GM18507 (cell line): ENCODE measurements at places on chromosomes 13 and 19.
A peak's percentile ranks its signal among the peaks of the same experiment; 100 is the strongest.

DNA sequence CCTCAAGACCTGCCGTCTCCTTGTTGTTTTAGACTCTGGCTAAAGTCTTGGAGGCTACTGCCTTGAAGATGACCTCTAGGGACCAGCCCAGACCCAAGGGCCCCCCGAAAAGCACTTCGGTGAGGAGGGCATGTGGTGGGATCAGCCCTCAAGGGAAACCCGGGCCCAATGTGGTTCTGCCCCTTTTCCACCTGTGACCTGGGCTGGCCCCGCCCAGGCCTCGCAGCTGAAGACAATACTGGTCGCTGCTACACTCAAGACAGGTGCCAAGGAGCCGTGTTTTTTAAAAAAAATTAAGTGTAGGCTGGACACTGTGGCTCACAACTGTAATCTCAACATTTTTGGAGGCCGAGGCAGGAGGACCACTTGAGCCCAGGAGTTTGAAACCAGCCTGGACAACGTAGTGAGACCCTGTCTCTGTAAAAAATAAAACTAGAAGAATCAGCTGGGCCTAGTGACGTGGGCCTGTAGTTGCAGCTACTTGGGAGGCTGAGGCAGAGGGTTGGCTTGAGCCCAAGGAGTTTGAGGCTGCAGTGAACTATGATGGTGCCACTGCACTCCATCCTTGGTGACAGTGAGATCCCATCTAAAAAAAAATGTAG is 903 bp downstream of the TLE6 start:
- DNase-seq, result no peak

GRCh38 chr13:74203576-74203975 is 69.4 kb upstream of the KLF12 start:
- DNase-seq, result no peak

DNA sequence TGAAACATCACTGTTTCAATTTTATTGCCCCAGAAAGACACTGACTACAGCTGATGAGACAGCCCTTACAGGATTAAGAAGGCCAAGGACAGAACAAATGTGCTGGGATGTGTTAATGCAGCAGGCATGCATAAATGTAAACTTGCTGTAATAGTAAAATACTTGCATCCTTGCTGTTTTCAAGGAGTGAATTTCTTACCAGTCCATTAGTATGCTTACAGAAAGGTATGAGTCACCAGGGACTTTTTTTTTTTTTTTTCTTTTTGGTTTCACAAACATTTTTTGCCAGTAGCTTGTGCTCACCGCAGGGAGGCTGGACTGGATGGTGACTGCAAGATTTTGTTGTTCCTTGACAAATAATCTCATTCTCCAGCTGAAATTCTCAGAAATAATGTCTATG is 55.1 kb downstream of the GPR180 start:
- DNase-seq, result no peak

DNA sequence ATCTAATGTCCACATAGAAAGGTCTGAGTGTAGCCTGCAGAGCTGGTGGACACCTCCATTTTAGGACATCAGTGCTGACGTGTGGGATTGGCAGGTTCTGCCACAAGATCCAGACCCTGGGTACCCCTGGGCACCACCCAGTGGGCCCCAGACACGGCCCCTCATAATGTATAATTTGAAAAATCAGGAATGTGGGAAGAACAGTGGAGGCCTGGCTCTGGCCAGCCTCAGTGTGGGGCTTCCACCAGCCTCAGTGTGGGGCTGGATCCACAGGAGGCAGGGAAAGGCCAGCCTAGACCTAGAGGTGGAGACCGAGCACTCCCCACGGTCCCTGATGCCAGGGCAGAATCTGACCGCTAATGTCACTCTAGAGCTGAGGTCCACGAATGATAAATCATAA is 150.7 kb upstream of the SOX1 start:
- DNase-seq, result no peak

GRCh38 chr19:1411255-1412191 is 4.1 kb downstream of the DAZAP1 start:
- DNase-seq, result no peak

- no peak for DNase-seq
Measured at GRCh38 chr19:49497047-49497788, 984 bp downstream of the RPS11 start.

DNA sequence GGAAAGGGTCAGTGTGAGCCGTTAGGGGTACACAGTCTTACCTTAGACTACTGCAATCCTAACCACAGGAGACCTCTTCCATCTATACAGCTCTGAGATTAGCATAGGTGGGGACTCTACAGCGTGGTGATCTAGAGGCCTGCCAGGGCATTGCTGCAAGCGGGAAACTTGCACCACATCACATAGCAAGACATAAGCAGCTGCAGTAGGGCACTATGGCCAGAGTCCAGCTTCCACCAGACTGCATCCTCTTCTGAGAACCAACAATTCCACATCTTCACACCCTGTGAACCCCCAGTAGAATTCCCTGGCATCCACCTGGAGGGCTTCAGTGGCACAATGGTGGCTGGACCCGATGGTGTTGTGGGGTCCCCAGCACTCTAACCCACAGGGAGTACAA is 1564.3 kb upstream of the PRR20A start:
- no peak for DNase-seq

GRCh38 chr13:31625115-31625514 is 114.2 kb upstream of the RXFP2 start:
- DNase-seq, result no peak

DNA sequence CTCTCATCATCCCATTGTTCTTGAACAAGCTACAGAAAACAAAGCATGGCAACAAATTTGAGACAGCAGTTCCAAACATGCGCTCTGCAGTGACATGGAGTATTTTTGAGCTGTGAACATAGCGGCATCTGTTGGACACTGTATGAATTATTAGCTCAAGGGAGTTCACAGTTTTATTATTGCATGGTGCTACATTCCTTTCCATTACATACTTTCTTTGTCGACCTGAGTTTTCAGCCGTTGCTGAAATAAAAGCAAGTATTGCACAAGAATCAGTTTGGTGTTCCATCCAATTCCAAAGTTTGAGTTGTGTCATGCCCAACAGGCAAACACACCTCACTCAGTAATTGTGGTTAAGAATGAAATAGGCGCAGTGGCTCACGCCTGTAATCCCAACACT is 30.1 kb upstream of the METTL21C start:
- DNase-seq, result no peak

DNA sequence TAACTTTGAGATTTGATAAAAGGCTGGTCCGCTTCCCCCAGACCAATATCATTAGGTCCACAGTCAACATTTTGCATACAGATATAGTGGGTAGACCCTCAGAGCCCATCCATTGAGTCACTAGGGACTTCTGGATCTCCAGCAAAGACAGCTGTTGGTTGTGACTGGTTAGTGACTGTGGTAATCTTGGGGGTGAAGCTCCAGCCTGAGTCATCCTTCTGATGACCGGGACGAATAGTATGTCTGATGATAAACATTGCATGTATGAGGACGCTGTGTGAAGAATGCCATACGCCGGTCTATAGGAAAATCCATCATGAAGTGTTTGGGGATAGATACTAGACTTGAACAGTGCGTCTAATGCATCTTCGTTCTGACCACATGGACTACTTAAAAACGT is 307.0 kb downstream of the UQCRFS1 start:
- DNase-seq, result no peak

GRCh38 chr13:111559612-111560403 is 239.4 kb downstream of the TEX29 start:
- no peak for DNase-seq

DNA sequence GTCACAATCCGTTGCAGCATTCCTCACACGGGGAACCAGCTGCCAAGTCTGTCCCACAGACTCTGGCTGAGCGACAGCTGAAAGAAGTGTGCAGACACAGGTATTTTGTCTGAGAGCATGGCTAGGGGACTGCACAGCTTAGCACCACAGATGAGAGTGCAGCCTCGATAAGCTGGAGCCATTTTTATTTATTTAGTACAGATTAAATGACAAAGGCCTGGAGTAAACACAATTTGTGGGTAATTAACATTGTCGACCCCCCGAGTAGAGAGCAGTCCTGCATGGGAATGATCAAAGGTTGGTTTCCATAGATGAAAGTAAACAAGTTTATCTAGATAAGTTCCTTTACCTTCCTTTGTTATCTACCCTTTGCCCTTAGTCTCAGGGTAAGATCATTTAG is 836.2 kb downstream of the DACH1 start:
- no peak for DNase-seq

- DNase-seq, result no peak
Measured at GRCh38 chr19:4087787-4088679, 21.3 kb upstream of the ZBTB7A start.

- DNase-seq, result no peak
Measured at GRCh38 chr19:7575434-7576040, 20.1 kb upstream of the CAMSAP3 start.

GRCh38 chr19:3665681-3666544 is 34.4 kb downstream of the PIP5K1C start:
- peak; percentile 77 for DNase-seq

DNA sequence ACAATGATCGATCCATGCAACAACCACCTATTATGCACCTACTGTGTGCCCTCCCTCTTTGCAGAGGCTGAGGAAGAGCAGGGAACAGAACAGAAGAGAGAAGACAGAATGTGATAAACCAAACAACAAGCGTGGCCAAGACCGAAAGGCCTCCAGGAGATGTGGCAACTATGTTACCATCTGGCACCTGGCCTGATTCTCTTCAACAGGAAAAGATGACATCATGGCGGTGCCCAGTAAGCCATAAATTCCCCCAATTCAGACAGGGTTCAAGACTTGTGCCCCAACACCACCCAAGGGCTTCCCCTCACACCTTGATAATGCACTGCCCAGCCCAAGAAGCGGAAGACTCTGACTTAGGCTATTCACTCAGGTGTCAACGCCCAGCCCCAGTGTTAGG is 44.3 kb downstream of the SLC7A1 start:
- DNase-seq, result no peak

DNA sequence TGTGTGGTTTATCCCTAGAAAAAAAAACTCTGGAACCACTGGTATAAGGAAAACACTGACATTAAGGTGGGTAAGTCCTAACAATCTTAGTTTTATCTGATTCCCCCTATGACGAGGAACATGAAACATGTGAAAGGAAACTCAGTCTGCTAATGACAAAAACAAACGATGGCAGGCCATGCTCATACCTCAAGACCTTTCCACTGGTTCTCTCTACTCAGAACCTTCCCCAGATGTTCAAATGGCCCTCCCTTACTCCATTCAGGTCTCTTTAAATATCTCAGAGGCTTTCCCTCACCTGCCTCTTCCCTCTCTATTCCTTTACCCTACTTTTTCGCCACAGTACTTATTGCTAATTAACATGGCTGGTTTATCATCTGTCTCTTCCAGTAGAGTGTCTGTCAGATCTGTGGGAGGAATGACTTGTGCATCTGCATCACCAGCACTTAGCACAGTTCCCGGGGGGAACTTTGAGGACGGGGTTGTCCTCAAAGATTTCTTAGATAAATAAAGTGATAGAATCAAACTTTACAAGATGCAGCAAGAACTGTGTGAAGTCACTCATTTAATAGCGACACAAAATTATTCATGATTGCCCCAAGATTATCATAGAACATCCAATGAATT is 1.5 kb downstream of the TUBGCP3 start:
- DNase-seq, result no peak

GRCh38 chr13:30125422-30126073 is 181.8 kb downstream of the KATNAL1 start:
- no peak for DNase-seq

DNA sequence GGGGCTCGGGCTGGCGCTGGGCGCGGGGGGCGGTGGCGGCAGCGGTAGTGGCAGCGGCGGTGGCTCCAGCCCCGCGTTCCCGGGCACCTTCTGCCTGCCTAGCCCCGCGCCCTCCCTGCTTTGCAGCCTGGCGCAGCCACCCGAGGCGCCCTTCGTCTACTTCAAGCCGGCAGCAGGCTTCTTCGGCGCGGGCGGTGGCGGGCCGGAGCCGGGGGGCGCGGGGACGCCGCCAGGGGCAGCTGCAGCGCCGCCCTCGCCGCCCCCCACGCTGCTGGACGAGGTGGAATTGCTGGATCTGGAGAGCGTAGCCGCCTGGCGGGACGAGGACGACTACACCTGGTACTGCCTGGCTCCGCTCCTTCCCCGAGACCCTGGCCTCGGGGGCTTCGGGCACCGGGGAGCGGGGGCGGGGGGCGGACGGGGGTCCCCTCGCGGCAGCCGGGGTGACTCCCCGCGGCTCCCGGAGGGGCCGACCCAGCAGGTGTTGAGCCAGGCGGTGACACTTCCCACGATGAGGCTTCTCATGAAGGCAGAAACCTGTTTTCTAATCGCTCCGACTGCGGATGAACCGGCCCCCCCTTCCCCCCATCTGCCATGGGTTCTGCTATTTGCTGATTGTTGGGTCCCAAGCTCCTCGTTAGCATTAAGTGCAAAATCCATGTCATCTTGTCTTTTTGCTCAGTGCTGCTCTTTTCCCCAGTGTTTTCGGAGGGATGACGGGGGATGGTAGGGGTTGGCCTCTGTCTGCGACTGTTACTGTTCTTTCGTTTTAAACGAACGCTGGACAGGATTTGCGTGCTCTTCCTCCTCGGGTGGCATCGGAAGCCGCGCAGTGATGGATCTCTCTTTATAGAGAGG is 943 bp downstream of the SLAIN1 start:
- DNase-seq, result no peak

- DNase-seq, result no peak
Measured at GRCh38 chr19:32971012-32971595, 654 bp downstream of the CEP89 start.

DNA sequence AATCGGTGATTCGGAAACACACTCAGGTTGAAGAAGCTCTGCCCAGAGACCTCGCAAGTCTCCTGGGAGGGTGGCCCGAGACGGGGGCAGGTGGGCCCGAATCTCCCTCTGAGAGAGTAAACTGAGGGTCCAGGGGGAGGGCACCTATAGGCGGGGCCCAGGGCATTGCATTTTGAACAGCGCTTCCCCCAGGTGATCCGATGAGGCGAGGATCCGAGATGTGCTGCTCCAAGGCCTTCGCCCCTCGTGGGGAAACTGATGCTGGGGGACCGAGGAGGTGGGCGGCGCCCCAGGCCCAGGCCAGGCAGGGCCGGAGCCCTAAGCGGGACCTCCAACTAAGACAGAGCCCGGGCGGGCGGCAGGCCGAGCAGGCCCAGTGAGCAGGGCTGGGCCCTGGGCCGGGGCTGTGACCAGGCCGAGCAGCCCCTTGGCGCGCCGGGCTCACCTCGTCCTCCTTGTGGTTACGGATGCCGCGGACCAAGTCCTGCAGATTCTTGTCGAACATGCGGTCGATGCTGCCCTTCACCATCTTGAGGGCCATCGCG is 500 bp downstream of the AP3D1 start:
- no peak for DNase-seq

DNA sequence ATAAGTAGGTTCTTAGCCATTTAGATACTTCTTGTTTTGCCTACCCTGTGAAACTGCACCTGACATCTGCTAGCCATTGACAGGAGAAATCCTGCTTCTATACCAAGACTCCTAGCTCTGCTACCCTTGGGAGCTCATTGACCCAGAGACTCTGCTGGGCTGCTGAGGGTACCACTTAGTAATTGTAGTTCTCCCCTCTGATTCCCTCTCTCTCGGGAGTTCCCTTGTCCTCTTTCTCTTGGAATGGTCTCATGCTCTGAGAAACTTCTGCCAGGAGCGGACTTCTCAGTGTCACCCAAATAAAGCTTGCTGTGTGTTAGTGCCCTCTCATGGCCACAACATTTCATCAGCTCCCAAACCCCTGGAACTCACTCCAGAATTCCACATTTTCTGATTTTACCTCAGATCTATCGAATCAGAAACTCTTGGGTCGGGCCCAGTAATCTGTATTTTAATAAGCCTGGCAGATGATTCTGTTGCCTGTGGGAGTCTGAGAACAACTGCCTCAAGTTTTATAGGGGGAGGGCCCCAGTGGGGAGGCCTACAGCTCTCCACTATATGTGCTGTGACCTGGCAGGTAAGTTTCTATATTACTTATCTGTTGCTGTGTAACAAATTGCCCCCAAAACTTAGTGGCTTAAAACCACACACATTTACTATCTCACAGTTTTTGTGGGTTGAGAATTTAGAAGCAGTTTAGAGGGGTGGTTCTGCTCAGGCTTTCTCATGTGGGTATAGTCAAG is 221.1 kb downstream of the TDRD3 start:
- DNase-seq, result no peak
